Transverse colon (tissue), 4 donors: ENCODE measurements at places on chromosomes 3 and 15.

DNA sequence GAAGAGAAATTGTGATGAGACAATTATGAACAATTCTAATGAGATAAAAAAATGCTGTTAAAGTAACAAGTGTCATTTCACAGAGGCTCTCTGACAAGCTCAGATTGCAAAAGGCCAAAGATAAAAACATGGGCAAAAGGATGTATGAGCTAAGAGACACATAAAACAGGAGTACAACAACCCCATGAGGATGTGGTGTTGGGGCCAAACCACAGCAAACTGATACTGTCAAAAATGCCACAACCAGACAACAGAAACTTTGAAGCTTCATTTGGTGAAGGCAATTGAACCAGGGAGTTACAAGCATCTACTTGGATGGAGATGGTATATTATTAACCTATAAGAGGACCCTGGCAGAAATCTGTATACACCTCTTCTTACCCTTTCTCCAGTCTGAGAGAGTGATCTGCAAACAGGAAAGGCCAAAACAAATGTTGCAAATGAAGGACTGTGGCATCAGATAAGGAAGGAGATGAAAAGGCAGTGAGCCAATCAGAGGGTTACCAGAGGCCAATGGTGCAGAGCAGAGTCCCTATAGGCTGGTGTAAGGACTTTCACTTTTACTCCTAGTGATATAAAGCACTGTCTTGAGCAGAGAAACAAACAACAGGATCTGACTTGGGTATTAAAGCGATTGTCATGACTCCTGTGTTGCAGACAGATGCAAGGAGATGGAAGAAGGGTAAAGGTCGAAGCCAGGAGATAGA is 659.0 kb downstream of the NTRK3 start:
- no peak for DNase-seq

DNA sequence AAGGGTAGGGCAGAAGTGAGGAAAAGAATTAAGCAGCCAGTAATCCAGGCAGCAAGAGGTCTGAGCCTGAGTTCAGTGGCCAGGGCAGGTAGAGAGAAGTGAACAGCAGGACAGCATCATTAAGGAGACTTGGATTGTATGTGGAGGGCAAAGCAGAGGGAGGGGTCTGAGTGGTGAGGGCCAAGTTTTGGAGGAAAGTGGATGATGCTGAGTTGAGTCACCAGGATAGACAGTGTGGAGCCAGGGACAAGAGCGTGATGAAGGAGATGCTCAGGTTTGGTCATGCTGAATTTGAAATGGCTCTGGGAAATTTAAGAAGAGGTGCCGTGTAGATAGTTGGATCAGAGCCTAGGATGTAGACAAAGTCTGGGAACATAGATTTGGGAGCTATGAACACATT is 93.1 kb downstream of the ARHGEF26 start:
- DNase-seq, result no peak

DNA sequence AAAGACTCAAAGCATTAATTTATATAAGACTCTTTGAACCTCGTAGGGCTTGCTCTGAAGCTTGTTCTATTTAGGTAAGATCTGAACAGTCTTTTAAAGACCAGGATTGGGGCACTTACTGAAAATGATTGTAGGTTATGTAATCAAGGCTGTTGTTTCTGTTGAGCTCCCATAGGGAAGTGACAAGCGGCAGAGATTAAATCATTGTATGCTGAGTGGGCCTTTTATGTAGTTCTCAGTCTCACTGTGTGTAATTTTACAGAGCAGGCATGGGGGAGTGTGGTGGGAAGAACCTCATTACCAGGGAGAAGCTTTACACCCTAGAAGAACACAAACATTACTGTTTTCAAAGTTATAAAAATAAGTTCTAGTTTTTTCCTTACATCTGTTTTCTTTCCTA is 160.0 kb upstream of the SNTN start:
- DNase-seq, result no peak

GRCh38 chr3:143321058-143321769 is 201.6 kb downstream of the CHST2 start:
- no peak for DNase-seq

DNA sequence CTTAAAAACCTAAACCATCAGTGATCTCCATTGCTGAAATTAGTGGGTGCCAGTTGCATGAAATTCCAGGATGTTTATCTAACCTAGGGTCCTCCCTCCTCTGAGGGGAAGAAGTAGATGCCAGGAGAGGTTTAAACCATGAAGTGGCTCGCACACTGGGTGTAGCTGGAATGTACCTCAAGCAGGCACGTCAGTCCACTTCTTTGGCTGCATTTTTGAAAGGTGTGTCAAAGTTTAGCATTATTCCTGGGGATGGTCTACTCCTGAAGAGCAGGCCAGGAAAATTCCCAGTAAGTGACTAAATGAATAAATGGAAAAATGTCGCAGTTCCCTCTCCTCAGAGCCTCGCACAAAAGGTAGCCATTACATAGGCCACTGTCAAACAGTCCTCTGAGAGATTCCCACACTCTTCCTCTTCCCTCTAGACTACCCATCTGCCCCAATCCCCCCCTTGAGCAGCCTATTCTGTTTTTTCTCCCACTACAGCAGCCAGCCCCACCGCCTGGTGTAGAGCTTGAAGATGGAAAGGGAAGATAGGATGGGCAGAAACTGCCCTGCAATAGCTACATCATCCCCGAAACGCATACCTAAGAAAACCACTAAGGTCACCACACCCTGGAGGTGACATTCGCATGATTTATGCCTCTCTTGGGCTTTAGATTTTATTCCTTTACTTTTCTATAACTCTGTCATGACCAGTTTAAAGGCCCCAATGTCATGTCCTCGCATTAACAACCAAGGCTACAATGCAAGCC is 655 bp upstream of the TMOD3 start:
- DNase-seq, result no peak

DNA sequence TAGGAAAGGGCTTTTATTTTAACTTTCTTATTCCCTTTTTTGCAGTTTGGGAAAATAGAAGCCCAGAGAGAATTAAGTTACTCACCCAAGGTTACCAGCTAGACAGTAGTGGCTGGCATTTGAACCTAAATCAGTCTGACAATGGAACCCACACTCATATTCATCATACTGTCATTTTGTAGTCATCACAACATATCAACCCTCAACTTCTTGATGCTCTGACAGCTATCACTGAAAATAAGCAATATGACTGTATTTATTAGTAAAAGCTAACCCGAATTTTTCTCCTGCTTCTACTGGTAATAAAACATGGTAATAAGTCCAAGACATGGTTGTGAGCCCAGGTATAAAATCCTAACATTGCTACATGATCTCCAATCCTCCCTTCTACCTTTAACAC is 585.8 kb upstream of the UBE2E2 start:
- DNase-seq, result no peak

DNA sequence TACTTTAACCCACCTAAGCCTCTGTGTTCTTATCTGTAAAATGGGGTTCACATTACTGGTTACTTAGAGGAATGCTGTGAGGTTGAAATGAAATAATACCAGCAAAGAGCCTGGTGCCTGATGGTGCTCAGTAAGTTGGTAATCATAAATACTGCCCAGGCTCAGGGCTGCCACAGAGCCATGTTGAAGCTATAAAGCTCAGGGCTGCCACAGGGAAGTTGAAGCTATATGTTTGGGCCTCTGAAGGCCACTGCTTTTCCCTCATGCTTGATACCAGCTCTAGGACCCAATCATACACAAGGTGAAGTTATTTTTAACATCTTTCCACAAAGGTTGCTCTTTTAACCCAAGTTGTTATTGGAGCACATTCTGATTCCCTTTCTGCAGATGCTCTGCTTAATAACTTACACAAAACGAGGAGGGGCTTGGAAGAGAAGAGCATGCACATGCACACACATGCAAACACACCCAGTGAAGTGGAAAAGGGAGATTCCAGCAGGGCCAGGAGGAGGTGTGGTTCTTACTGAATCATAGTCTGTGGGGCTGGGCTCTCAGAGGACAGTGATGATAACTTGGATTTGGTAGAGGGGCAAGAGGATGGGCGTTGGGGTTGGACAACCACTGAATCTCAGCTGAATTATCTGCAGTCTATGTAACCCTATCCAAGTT is 17.4 kb downstream of the PARP14 start:
- DNase-seq, result no peak

DNA sequence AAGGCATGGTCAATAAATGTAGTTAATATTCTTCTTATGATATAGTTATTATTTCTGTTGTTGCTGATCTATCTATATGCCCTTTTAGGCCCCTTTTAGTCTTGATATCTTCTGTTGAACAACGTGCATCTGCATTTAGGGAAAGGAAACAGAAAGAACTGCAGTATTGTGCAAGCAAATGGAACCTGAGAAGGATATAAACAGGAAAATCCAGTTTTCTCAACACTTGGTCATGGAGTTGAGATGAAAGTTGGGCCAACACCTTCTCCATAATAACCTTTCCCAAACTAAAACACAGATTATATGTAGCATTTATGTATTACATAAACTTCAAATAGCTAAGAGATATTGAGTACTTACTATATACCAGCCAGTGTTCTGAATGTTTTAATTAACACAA is 179.7 kb downstream of the ADAMTS9 start:
- no peak for DNase-seq

DNA sequence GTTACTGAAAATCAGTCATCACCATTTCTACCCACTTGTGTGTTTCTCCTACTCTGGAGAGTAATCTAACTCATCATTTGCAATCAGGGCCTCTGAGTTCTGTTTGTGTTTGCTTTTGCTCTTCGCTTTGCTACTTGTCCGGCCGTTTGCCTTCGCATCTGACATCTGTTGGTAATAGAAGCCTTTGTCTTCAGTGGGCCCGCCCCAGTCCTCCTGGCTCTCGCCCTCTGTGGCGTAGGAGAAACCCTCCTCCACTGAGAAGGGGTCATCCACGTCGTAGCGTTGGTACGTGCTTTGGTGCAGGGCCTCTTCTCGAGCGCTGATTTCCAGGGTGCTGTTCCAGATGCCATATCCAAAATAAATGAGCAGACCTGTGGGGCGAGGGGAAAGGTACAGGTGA is 48.3 kb downstream of the CLDN11 start:
- no peak for DNase-seq

GRCh38 chr3:31754575-31755278 is 222.0 kb downstream of the STT3B start:
- no peak for DNase-seq

GRCh38 chr15:88031461-88031860 is 225.1 kb downstream of the NTRK3 start:
- no peak for DNase-seq

DNA sequence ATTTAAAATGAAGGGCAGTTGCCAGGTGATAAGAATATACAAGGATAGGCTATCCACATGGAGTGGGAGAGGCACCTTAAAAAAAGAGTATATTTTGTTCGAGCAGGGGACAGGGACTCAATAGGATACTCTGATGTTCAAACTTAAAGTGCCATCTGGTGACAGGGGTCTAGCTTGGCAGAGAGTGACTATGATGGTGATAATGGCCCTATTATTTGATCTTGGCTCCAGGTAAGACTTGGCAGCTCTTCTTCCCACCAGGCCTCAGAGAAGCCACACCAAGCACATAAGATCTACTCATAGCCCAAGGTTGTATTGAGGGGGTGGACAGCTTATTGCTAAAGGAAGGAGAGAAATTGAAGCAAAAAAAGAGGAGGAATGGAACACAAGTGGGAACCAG is 109.0 kb upstream of the MANF start:
- no peak for DNase-seq

- no peak for DNase-seq
These were observed 468.0 kb upstream of the GBE1 start for GRCh38 chr3:82229397-82229796.
